ENCODE measurements at places on chromosomes 12 and 14.

DNA sequence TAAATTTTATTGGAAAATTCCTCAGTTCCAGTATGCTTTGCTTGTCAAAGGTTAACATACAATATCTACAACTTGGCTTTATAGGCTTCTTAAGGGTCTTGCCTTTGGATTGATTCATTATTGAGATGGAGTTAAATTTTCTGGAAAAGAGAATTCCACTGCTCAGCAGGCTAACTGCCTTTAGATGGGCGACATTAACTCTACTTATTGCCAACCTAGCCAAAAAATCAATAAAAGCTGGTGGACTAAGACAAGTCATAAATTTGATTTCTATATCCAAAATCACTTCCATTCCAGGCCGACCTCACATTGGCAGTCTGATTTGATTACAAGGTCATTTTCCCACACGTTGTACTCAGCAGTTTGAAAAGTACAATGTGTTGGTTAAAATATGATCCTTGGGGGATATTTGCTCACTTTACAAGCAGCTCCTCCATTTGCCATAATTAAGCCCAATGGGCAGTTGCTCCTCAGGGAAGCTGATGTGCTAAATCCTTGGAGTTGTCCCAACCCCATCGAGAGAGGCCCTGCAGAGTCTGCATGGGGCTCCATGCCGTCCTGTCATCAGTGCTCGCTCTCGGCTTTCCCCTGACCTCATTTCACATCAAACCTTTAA lies 36.1 kb upstream of the CRY1 start:
- no peak for DNase-seq

DNA sequence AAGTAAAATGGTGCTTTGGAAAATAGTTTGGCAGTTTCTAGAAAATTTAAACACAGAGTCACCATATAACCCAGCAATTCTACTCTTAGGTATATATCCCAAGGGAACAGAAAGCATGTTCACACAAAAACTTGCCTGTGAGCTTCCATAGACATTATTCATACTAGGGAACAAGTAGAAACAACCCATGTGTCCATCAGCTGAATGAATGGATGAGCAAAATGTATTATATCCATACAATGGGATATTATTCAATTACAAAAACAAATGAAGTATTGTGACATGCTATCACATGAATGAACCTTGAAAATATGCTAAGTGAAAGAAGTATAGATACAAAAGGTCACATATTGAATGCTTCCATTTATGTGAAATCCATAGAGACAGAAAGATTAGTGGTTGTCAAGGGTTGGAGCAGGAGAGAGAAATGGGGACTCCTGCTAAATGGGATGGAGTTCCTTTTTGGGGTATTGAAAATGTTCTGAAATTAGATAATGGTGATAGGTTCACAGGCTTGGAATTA lies 7.9 kb downstream of the SLC10A1 start:
- no peak for DNase-seq

GRCh38 chr14:105448706-105449111 lies 25.9 kb upstream of the CRIP2 start:
- no peak for DNase-seq

DNA sequence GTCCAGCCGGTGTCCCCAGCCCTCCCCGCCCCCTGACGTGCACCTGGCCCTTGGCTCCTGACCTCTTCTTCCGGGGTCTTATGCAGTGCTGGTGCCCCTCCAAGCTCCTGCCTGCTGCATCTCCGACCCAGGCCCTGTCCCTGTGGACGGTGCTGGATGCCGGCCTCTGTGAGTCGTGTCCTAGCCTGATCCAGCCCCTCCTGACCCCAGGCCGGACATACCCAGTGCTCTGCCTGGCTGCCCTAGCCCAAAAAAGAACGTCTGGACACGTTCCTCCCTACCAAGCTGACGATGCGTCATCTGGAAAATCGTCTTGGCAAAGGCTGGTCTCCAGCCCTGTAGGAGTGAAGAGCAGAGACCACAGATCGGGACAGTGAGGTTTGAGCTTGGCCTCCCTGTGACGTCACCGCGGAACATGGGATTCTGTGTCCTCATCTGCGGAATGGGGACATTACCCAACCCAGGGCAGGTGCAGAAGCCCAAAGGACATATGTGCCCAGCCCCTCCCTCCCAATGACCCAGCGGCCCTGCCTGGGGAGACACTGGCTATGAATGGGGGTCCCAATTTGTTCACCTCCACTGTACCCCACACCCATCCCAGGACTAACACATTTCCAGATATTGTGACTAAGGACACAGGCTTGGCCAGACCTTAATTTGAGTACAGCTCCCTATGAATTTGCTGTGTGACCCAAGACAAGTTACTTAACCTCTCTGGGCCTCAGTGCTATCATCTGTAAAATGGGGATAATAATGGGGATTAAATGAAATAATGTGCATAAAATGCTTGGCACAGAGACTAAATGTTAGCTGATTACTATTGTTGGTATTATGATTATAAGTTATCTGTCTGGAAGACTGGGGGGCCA lies 51.0 kb upstream of the BCL11B start:
- no peak for DNase-seq

GRCh38 chr14:32571995-32572866 lies 243.1 kb downstream of the AKAP6 start:
- DNase-seq, result no peak

Measured in kidney epithelial cell (primary cell).